ENCODE measurements at places on chromosomes 7 and 10.

DNA sequence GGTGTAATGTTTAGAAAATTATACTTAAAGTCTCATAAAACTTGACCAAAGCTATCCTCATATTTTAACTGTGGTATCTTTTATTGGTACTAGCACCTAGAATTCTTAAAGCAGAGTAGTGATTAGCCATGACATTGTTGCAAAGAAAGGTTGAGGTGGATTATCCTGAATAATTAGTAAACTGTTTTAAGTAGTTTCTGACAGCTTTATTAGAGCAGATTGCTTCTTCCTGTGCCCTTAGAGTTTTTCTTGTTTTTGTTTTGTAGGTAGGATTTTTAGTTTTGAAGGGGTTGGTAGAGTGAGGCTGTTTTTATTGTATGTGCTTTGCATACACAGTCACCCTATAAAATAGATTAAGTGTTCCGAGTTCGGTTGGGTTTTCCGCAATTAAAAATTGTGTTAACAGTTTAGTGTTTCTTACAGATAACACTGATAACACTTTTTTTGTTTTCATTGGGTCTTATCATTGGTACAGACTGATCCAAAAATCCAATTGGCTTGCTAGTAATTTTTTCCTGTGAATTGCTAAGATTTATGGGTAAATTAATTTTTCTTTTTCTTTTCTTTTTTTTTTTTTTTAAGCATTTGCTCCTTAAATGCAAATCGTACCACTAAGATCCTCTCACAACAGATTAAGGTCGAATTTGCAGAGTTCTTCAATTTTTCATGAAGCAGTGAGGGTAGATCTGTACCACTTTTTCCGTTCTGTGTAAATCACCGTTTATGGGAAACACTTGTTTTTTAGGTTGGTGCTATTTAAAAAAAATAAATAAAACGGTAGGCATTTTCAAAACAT, 2.1 kb upstream of the PBLD start:
- no peak for DNase-seq

DNA sequence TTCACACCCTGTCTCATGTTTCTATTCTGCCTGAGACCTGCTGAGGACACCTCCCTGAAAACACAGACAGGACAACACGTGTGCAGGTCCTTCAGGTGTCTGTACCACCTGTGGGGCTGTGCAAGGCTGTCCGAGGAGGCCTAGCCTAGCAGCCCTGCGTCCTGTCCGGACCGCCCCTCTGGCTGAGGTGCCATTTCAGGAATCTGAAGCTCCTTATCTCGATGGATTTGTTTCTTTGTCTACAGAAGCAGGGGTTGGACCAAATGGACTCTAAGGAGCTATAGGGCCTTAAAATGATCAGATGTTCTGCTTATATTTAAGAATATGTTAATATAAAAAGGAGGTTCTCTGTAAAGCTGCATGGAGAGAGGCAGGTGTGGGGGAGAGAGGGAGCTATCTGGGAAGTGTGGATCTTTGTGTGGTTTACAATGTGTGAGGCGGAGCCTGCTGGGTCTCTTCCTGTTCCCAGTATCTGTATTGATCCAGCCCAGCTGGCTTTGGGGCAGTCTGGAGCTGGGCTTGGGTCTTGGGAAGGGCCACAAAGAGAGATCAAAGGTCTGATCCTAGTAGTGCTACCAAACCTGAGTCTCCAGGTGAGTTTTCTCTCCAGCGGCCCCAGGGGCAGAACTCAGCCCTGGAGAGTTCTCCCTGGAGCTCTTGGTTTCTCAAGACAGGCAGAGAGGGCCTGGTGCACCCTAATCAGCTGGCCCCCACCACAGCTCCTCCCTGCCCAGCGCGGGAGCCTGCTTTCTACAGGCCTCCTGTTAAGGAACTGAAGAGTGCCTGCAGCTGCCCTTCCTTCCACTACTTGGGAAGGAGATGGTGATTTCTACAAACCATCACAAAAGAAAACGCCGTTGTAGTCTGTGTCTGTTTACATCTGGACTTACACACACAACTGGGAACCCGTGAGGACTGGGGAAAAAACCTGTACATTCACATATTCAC, 3.4 kb upstream of the MNX1 start:
- DNase-seq, result no peak

DNA sequence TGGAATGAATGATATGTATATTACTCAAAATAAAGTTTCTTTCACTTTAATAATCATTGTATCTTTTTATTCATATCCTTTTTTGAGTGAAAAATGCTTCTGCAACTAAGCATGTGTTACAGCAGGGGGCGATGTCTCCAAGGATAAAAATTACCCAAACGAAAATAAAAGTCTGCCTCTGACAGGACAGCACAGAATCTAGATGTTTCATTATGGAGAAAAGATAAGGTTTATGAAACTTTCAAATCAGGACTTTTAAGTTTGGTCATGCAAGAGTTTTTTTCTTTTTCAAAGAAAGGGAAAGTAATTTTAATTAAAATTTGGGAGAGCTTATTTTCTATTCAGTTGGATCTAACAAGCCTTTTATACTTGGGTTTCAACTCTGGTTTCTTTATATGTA, 48.4 kb downstream of the TES start:
- DNase-seq, result no peak

- DNase-seq, result no peak
These were observed 13.0 kb downstream of the NOBOX start for GRCh38 chr7:144390481-144390880.

GRCh38 chr7:42233171-42233570, 3.8 kb downstream of the GLI3 start:
- DNase-seq, result no peak

DNA sequence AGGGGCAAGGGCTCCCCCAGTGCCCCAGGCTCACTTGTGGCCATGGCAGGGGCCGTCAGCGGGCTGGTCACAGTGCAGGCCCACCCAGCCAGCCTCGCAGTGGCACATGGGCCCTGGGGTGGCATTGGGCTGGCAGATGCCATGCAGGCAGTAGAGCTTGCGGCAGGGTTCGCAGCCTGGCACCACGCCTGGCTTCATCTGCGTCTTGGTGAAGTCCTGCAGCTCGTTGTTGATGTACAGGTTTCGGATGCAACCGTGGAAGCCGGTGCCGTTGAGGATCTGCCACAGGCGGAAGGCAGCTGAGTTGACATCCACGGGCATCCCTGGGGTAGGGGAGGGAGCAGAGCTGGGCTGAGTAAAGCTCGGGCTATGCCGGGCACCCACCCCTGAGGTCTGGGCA, 170.6 kb downstream of the LCOR start:
- no peak for DNase-seq

DNA sequence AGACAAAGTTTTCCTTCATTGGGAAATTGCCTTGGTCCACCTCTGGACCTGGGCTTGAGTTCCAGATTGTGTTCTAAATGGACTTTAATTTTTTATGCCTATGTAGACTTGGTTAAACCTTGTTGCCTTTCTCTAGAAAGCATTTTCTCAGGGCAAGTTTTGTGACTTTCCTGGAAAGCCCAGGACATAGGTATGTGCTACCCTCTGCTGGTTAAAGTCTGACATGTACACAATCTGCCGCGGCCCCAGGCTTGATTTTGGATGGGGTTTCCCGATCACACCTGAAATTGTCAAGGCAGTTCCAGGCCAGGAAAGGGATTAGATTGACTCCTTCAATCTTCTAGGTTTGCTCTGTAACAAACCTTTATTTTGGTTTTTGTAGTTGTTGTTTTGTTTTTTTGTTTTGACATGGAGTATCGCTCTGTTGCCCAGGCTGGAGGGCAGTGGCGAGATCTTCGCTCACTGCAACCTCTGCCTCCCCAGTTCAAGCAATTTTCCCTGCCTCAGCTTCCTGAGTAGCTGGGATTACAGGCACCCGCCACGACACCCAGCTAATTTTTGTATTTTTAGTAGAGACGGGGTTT, 14.1 kb upstream of the AKR1B10 start:
- peak; percentile 28 for DNase-seq

DNA sequence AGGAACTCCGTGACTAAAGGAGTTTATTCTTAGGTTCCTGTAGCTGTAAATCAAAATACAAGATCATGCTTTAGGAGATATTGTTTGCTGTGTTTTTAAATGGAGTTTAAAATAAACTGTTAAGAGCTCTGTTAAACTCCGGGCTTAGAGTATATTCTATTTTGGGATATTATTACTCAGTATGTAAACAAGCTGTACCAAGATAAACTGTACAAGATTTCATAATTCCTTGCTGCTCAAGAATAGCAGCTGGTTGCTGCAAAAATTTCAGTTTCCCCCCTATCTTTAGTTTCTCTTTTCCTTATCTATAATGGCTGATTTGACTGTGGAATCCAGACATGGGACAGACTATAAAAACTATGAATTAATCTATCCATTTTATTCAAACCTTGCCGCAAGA, 215.7 kb downstream of the HTR7 start:
- DNase-seq, result no peak

DNA sequence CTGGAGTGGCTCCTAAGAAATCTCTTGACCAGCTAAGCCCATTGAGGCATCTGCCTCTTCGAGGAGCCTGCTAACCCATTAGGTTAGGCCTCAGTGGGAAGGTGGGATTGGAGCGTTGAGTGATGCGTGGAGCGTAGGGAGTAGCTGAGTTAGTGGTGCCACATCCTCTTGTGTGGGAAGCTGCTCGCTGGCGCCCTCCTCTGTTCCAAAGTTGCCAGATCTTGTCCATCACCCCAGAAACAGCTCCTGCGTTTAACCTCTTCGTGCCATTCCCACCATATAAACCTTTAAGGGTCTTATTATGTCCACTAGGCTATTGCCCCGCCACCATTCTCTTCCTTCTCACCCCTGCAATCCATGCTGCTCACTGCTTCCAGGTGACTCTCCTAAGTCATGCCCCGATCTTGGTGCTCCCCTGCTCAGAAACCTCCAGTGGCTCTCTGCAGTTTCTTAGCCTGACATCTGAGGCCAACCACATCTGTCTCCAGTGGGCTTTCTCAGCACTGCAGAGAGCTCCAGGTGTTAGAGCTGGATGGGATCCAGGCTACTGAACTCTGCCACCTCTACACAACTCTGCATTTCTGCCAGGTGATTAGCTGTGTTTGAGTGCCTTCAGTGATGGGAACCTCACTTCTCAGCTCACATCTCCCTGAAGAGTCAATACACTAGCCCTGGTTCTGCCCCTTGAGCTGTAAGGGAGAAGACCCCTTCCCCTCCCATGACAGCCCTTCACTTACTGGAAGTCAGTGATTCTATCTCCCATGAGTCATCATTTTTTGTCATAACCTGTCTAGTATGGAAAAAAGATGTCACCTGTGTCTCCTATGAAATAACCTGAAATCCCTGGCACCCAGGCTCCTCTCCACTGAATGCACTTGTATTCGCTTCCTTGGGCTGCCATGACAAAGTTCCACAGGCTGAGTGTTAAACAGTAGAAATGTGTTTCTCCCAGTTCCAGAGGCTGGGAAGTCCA, 65.0 kb upstream of the FGFR2 start:
- no peak for DNase-seq

- no peak for DNase-seq
These were observed 46.0 kb downstream of the RASGEF1A start for GRCh38 chr10:43220657-43221418.

- DNase-seq, result no peak
These were observed 120.5 kb upstream of the KLF14 start for GRCh38 chr7:130854481-130854880.

- DNase-seq, result peak; percentile 29
These were observed 13.7 kb downstream of the HTRA1 start for GRCh38 chr10:122475100-122475499.

- no peak for DNase-seq
These were observed 94.9 kb downstream of the NKX6-2 start for GRCh38 chr10:132690821-132691610.

DNA sequence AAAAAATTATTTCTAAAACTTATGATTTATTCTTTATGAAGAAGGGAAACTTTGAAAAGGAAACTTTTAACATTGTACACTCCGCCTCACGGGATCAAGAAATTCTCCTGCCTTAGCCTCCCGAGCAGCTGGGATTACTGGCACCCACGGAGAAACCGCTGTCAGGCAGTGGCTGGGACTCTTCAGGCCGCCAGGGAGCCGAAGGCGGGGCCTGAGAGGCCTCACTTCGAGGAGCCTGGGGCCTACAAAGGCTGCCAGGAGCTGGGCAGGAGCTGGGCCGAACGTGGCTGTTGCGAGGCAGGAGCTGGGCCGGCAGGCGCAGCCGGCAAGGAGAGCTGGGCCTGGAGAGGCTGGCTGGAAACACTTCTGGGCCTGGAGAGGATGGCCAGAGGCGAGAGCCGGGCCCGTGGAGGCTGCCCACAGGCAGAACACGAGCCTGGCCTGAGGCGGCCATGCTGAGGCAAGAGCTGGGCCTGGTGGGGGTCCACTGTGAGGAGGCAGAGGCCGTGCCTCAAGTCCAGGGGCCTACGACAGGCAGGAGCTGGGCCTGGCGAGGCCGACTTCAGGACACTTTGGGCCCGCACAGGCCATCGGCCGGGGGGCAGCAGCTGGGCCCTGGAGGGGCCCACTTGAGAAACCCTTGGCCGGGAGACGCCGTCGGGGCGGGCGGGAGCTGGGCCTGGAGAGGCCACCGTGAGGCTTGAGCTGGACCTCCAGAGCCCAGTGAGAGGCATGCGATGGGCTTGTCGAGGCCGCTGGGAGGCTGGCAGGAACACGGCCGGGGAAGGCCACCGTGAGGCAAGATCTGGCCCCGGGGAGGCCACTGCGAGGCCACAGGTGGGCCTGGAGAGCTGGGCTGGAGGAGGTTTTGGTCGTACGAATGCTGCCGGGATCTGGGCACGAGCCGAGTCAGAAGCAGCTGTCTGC, 23.7 kb downstream of the MDH2 start:
- no peak for DNase-seq

GRCh38 chr10:100175875-100176274, 10.0 kb downstream of the ERLIN1 start:
- DNase-seq, result no peak

- DNase-seq, result peak; percentile 98
These were observed 41.5 kb upstream of the ZNF32 start for GRCh38 chr10:43689955-43690771.

GRCh38 chr10:88017781-88018180, 154.4 kb downstream of the PTEN start:
- DNase-seq, result no peak

GRCh38 chr10:35992107-35992506, 350.0 kb upstream of the FZD8 start:
- no peak for DNase-seq

DNA sequence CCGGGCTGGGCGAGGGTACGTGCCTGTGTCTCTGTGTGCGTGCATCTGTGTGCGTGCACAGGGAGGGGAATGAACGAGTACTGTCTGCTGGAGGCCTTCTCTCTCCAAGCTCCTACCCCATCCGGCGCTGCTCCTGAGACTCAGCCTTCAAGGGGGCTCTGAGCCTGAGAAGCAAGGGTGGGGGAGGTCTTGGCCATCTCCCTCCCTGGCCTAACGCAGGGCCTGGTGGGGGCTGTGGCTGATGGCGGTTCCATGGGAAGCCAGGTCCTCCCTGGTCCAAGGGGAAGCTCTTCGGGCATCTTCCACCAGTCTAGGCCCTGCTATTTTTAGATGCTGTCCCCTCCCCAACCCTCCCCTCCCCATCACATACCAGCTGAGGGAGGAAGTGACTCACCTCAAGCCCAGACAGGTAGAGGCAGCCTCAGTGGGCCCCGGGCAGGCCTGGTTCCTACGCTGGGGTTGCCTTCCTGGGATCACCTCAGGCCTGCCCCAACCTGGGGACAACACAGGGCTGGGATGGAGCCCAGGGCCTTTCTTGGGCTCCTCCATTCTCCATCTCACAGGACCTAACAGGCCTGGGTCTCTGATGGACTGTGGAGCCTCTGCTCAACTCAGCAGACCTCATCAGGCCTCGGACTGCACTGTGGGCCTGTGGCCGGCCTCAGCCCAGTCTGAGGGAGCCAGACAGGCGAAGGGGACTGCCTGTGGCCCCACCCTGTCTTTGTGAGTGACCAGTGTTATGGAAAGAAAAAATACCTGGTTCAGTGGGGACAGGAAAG, 32.2 kb downstream of the DNAJB12 start:
- no peak for DNase-seq

- DNase-seq, result no peak
These were observed 69.8 kb upstream of the STEAP1B start for GRCh38 chr7:22569586-22570321.

GRCh38 chr10:45278860-45279498, 36.4 kb downstream of the OR13A1 start:
- no peak for DNase-seq

Measured in right kidney (tissue), 9 donors.